ENCODE measurements at places on chromosomes 13 and 19. TPM values are rescaled to one million over a fixed set of nuclear protein-coding genes. Genes with fewer than 3 reads are reported as not detected.

PCDH20 gene
- 16.7 TPM for total RNA-seq

APOC1 gene
- not detected for total RNA-seq

PSG6 gene
- total RNA-seq = not detected

ZGLP1 gene
- 0.58 TPM for total RNA-seq

FCER2 gene
- not detected for total RNA-seq

MBD3L3 gene
- not detected for total RNA-seq

SBK2 gene
- not detected for total RNA-seq

TLE2 gene
- 51.1 TPM for total RNA-seq

CLEC11A gene
- total RNA-seq = 15.4 TPM

Measured in esophagus muscularis mucosa (tissue), 4 donors.